ENCODE measurements at places on chromosomes 1 and 21.

GRCh38 chr1:24713176-24713575, 32.1 kb upstream of the CLIC4 start:
- ATAC-seq = no peak

GRCh38 chr1:180912211-180912800, 391 bp upstream of the KIAA1614 start:
- peak; percentile 50 for ATAC-seq

DNA sequence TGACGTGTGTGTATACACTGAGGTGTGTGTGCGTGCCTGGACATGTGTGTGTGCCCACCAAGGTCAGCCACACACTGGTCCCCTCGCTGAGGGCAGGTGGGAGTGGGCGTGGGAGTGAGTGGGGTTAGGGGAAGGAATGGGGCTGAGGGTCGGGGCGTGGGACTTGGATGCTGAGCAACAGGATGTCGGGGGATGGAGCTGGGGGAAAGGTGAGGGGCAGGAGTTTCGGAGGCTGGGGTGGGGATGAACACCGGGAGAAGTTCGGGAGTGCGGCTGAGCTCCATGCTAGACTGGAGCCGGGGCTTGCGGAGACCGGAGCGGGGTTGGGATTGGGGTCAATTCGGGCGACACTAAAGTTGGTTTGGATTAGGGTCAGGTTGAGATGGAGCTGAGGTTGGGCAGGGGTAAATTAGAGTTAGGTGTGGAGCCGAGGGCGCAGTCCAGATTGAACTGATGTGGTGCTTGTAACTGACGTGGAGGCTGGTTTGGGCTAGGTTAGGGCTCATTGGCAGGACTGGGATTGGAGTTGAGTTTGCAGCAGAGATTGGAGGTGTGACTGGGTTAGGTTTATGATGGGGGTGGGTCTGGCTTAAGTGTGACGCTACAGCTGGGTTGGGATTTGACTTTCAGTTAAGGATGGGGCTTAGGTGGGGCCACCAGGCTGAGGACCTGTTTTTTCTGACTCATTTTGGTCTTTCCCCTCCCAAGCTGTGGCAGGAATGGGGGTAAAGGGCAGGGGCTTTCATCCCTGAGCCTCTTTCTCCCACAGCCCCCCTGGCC, 3.3 kb upstream of the GUCA2A start:
- no peak for ATAC-seq

DNA sequence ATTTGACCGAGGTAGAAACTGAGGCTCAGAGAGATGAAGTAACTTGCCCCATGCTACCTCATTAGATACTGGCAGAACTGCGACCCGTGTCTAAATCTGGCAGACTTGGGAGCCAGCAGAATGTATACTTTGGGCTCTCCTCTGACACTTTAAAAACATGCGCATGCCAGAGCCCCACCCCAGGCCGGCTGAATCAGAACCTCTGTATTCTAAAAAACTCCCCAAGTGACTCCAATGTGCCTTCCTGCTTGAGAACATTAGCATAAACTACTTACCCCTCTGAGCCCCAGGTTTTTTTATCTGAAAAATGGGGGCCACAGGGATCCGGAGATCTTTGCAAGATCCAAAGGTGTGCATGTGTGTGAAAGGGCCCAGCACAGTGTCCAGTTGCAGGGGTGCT, 344.7 kb upstream of the USP24 start:
- ATAC-seq = peak; percentile 82

DNA sequence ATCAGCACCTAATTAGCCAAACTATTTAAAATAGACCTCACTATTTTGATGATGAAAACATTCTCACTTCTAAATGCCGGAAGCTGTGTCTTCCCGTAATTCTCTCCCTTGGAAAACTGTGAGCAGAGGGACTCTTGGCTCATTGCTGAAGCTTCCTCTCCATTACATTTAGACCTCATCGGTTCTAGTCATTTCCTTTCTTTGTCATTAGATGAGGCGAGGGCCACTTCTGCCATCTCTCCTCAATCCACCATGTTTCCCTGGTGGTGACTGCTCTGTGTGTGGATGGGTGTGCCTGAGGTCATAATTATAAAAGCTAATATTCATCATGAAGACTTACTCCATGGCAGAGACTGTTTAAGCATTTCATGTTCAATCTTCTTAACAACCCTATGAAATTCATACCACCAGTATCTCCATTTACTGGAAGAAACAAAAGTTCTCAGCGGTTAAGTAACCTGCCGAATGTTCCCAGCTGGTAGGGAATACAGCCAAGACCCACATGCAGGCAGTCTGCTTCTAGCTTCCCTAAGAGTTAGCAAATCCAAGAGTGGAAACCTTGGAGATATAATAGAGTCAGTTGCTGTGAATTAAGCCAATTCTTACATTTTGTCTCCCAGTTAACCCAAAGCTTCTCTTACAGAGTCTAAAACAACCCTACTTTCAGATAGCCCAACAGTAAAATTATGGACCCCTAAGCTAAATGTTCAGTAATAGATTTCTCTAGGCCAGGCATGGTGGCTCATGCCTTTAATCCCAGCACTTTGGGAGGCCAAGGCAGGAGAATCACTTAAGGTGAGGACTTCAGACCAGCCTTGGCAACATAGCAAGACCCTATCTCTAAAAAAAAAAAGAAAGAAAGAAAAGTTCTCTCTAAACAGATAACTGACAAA, 156.2 kb downstream of the ZBTB18 start:
- ATAC-seq = no peak

DNA sequence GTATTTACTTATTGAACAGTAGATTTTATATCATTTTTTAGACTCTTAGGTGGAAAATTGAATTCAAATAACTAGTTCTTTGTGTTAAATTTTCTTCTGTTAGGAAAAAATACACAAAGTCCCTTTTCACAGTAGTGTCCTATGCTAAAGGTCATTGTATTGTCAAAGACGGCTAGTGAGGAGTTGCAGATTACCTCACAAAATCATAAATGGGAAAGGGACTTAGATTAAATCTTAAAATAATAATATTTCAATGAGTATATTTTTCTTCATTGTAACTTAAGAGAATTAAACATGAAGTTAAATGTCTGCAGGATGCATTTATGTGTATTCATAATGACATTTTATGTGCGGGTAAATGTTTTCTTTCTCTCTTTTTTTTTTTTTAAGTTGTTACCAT, 32.7 kb downstream of the LYPLAL1 start:
- no peak for ATAC-seq

- no peak for ATAC-seq
These were observed 48.0 kb upstream of the NEK7 start for GRCh38 chr1:198108636-198109370.

GRCh38 chr1:160226623-160227022, 21.4 kb downstream of the PEA15 start:
- no peak for ATAC-seq

- ATAC-seq = no peak
These were observed 28.3 kb downstream of the NEK7 start for GRCh38 chr1:198185146-198185545.

GRCh38 chr1:69510026-69510425, 57.7 kb upstream of the LRRC7 start:
- no peak for ATAC-seq

DNA sequence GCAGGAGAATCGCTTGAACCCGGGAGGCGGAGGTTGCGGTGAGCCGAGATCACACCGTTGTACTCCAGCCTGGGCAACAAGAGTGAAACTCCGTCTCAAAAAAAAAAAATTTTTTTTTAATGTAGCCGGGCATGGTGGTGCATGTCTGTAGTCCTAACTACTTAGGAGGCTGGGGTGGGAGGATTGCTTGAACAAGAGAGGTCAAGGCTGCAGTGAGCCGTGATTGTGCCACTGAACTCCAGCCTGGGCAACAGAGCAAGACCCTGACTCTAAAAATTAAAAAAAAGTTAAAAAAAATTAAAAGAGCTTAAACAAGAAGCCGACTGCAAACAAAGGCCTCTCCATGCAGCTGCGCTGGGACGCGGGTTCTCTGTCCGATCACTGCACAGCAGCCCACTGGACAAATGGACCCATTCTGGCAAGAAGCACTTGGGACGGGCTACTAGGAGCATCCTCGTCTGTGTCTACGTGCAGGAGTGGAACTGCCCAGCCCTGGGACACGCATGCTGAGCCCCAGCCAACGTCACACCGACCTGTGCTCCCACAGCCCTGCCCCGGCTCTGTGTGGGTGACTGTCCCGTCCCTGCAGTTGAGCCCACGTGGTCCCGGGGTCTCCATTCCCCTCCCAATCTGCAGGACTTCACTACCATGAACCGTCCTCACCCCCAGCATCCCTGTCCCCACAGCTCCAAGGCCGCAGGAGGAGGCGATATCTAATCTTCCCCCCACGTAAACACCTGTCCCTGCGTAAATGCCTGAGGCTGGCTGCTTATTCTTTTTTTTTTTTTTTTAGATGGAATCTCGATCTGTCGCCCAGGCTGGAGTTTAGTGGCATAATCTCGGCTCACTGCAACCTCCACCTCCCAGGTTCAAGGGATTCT, 12.3 kb downstream of the SLC35E2B start:
- ATAC-seq = no peak

- no peak for ATAC-seq
These were observed 30.8 kb downstream of the CD2 start for GRCh38 chr1:116785006-116785405.

DNA sequence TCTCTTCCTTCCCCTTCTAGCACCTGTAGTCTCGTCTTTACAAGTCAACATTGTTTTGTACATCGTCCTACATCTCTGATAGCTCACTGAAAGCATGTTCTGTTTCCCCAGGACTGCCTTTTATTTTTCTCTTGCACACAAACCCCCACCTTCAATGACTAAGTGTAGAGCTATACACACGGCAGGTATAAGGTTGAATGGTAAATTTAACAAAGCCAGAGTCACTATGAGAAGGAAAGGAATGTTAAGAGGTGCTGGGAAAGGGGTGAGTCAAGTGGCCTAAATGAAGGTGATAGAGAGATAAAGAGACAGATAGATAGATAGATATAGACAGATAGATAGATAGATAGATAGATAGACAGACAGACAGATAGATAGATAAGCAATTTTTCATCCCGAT, 134.3 kb upstream of the ATP1B1 start:
- ATAC-seq = no peak

DNA sequence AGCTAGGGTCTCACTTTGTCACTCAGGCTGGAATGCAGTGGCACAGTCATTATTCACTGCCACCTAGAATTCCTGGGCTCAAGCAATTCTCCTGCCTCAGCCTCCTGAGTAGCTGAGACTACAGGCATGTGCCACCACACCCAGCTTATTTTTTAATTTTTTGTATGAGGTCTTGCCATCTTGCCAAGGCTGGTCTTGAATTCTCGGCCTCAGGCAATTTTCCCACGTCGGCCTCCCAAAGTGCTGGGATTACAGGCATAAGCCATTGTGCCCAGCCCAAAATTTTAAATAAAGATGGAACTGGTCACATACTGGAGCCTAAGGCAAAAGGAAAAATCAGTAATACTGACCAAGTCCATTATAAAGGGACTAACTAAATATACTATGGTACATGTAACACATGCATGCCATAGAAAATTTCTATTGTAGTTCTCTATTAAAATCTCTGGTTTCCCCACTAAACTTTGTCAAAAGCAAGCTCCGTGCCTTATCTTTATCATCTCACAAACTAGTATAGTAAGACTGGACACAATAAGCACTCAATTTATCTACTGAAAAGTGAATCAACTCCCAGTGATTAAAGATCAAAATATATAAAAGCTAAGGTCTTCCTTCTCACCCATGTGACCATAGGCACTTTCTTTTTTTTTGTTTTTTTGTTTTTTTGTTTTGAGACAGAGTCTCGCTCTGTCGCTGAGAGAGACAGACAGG, 61.6 kb downstream of the HSF2BP start:
- ATAC-seq = no peak

GRCh38 chr1:9166289-9167235, 37.7 kb upstream of the GPR157 start:
- no peak for ATAC-seq

- ATAC-seq = no peak
These were observed 115.8 kb downstream of the PLPPR5 start for GRCh38 chr1:98888869-98889268.

DNA sequence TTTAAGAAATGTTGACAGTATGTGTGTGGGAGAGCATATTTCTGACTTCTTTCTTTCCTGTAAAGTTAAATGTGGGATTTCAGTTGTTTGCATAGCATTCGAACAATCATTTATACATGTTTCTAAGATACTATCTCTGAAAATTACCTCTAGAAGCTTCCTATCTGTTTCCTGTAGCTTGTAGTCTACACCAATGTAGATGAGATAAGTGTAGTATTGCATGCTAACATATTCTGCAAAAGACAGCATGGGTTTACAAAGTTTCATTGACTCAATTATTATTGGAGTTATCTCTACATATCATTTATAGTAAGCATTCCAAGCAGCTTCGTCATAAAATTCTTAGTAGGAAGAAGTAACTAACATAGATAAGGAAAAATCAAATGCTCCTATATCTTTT, 98.9 kb upstream of the DPYD start:
- ATAC-seq = no peak

- ATAC-seq = no peak
These were observed 25.6 kb downstream of the MATN1 start for GRCh38 chr1:30697571-30698376.

- ATAC-seq = no peak
These were observed 9.9 kb upstream of the RSRP1 start for GRCh38 chr1:25257196-25257595.

DNA sequence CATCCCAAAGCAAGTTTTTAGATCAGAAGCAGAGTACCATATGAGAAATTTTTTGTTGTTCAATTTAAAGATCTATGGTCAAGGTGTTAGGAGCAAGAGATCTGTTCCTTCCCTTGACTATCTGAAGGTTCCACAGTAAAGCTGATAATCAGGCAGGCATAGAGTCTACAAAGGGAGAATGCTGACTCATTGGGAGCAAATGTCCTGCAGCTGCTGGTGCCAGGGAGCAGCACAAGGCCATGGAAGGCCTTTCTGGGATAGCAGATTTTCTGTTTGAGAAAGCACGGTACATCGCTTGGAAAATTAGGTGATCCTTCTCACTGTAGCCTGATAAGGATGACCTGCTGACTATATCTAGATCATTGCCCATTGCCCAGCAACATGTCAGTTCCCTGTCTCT, 210.1 kb upstream of the C1orf87 start:
- ATAC-seq = no peak

DNA sequence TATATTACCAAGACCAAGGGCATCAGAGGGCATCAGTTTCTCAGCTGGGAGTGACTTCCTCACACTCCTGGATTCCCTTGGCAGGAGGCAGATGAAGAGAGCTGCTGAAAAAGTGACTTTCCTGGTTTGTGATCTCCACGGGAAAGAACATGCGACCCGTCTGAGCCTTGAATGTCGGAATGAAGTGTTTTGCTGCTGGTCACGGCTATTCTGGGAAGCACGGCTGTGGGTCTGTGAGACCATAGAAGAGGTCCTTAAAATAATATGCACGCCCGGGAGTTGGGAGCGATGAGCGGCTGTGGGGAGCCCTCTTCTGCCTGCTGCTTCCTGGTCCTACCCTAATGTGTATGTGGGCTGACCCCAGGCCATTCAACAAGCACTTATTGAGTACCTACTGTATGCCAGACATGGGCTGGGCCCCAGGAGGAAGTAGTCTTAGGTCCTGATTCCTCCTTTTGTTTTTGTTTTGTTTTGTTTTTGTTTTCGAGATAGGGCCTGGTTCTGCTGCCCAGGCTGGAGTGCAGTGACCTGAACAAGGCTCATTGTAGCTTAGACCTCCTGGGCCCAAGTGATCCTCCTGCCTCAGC, 13.2 kb upstream of the UMODL1 start:
- no peak for ATAC-seq

Measured in motor neuron (in vitro differentiated cells).